ENCODE measurements at places on chromosomes 12 and 14.

GRCh38 chr12:117002051-117002817 is 91.5 kb downstream of the FBXW8 start:
- no peak for DNase-seq

GRCh38 chr14:60247994-60248696 is 876 bp upstream of the PPM1A start:
- peak; percentile 67 for DNase-seq

DNA sequence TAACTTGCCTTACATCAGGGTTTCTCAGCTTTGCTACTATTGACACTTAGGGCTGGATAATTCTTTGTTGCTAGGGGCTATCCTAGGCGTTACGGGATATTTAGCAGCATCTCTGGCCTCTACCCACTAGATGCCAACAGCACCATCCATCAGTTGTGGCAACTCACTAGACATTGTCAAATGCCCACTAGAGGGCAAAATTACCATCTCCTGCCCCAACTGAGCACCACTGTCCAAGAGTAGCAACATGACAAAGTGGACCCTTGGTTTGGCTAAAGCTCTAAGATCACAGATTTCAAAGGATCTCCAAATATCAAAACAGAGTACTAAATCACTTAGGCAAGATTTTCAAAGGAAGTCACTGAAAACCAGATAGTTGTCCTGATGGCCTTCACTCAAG is 251.7 kb upstream of the TBX3 start:
- no peak for DNase-seq

GRCh38 chr12:44795970-44796369 is 80.1 kb downstream of the NELL2 start:
- no peak for DNase-seq

- DNase-seq: no peak
Measured at GRCh38 chr12:66272650-66273049, 29.6 kb upstream of the HELB start.

DNA sequence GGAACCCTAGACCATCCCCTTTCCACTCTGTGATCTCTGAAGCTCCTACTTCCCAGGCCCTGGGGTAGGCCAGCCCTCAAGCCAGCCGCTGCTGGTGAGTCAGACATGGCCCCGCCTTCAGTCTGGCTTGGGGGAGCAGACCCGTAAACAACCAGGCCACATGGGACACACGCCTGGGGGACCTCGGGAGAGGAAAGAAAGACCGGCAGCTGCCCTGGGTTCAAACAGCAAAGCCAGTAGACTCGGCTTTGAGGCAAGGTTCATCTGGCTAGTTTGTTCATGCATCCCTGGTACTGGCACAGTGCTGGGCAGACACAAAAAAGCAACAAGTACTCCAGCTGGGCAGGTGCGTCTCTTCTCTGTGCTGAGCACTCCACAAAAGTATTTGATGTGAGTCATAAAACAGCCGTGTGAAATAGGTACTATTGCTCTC is 101.9 kb downstream of the SETD3 start:
- DNase-seq: no peak

DNA sequence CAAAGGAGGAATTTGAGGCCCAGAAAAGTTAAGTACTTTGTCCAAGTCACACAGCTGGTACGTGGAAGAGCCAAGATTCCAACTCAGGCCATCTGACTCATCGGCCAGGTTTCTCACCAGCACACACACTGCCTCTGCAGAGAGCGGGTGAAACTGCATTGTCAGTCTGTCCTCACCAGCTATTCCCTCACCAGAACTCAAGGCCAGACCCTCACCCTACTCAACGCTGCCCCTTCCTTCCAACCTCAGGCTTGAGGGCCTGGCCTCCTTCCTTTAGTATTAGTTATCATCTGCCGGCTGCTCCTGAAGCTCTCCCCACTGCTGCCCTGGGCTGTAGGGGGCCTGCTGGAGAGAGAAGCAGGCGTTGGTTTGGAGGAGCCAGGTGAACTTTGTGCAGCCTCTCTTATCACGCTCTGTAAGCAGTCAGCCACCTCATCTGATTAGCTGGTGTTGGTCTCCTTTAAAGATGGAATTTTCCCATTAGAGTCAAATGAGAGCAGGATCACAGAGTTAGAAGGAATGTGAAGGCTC is 16.6 kb upstream of the PLEK2 start:
- no peak for DNase-seq

- no peak for DNase-seq
Measured at GRCh38 chr12:116760622-116761020, 22.5 kb downstream of the RNFT2 start.

DNA sequence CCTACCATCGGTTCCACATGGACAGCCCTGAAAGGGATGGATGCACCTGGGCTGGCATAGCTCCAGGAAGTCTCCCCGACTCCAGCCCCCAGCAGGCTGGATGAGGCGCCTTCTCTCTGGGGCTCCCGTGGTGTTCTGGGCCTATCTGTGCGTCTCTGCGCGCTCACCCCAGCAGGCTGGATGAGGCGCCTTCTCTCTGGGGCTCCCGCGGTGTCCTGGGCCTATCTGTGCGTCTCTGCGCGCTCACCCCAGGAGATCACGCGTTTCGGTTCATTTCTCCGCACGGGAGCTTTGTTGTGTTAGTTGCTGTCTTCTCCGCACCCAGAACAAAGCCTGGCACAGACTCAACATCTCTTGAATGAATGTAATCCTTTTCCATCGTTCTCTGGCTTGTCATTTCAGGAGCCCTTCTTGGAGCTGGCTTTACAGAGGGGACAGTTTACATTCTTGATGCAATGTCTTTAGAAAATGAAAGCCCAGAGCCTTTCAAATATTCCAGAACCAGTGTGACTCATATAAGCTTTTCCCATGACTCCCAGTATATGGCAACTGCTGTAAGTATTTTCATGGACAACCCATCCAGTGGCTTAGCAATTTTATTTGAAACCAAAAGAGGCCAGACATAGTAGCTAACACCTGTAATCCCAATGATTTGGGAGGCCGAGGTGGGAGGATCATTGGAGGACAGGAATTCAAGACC is 40.3 kb downstream of the CFAP251 start:
- no peak for DNase-seq

GRCh38 chr14:103562179-103562428 is 353 bp downstream of the BAG5 start:
- DNase-seq: no peak

GRCh38 chr14:26389646-26390508 is 208.0 kb downstream of the NOVA1 start:
- no peak for DNase-seq

DNA sequence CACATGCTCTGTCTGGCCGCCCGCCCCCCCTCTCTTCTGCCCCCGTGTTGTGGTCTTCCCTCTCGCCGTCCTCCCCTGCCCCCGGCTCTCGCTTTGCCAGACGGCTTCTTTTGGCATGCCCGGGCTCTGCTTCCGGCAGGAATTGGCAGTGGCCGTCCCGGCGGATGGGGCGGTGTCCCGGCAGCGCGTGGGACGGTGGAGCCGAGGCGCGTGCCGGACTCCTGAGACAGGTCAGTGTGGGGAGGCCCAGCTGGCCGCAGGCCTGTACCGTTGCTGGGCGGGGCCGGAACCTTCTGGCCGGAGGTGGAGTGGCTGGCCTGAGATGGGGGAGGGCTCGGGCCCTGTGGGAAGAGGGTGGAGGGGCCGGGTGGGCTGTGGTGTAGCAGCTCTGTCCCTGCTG is 17.1 kb downstream of the KIF26A start:
- DNase-seq: no peak
